Nephron progenitor cell (in vitro differentiated cells): ENCODE measurements at places on chromosomes 5 and 9.

- no peak for DNase-seq
These were observed 8.3 kb upstream of the PTAR1 start for GRCh38 chr9:69768101-69768500.

DNA sequence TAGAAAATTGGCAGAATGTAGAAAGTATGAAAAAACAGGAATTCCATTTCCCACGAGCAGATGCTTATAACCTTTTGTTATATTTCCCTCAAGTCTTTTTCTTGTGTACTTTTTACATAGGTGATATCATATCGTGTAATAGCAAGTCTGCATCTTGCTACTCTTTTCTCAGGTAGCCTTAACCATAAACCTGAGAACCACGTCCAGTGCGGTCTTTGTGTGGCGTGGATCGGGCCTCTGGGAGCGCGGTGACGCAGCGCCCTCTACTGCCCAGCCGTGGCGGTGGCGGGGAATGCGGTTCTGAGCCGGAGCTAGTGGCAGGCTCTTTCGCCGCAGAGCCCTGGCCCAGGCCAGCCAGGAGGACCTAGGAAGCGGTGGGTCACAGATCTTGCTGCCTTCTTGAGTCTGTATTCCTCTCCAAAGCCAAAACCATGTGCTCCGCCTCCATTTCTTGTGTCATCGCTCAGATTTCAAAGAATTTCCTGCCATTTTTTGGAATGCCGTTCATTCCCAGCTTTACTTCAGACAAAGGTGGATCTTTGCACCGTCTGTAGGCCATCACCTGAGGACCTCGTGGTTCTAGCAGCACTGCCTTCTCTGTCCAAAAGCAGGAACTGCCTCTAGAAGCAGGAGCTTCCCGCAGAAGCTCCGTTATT, 71.9 kb downstream of the MVB12B start:
- peak; percentile 91 for DNase-seq

- DNase-seq = no peak
These were observed 86.3 kb downstream of the MYO10 start for GRCh38 chr5:16849775-16850174.

DNA sequence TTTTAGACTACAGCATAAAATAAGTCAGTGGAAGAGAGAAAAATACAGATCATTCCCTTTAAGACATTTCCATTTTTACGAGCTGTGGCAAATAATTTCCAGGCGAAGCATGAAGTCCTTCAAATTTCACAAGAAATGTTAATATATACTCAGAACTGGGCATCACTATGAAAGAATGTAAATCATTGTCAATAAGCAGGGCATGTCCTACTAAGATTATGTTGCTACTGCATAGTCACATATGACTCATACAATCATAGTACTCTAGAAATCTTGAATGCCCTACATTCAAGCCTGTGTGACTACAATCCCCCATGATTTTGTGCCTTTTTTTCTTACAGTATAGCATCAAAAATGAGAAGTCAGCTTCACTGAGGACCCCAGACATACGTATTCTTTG, 485.2 kb upstream of the FTMT start:
- DNase-seq = no peak

DNA sequence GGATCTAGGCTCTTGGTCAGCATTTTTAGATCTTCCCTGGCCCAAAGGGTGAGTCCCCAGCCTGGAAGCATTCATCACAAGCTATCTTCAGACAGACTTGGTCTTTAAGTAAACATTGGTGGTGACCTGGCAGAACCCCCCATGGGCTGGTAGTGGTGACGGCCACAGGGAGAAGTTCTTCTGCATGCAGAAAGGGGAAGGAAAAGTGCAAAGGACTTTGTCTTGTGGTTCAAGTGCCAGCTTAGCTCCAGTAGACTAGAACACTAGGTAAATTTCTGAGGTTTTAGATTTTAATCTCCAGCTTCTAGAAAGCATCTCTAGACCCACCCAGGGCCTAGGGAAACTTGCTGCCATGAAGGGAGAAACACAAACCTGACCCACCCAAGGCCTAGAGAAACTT, 584.0 kb downstream of the CHSY3 start:
- no peak for DNase-seq

DNA sequence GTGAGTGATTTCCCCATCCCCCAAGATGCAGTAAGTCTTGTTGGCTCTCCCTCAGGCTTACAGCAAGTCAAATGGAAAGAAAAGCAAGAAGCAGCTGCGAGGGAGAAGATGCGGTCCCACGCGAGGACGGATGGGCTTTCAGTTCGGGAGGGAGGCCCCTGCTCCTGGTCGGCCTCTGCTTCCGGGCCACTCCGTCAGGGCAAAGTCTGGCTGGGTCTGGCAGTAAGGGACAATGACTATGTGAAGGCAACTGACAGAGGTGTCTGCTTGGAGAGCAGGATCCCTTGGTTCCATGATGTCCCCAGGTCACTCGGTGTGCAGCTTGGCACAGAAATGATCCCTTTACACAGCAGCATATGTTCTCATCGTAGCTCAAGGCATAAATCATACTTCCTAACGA, 146.7 kb downstream of the HSPA4 start:
- no peak for DNase-seq

- peak; percentile 56 for DNase-seq
These were observed 214.3 kb downstream of the GNA14 start for GRCh38 chr9:77433675-77434445.

GRCh38 chr5:95673081-95673480, 9.7 kb downstream of the SPATA9 start:
- DNase-seq = no peak

GRCh38 chr5:93076096-93076495, 504.9 kb downstream of the NR2F1-AS1 start:
- no peak for DNase-seq

- no peak for DNase-seq
These were observed 57.5 kb upstream of the HTR1A start for GRCh38 chr5:64019746-64020145.

DNA sequence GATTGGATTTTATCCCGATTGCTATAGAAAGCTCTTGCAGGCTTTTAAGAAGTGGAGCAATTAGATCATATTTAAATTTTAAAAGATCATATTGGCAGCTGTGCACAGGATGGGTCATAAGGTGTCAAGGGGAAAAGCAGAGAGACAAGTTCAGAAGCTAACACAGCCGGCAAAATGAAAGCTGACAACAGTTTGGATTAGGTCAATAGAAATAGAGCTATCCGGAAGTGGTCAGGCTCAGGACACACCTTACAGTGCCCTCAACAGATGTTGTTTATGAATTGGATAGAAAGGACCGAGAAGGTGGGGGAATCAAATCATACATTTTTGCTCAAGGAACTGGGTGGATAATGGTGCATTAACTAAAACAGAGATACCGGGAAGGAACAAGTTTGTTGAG, 46.3 kb upstream of the MARCHF11 start:
- no peak for DNase-seq

DNA sequence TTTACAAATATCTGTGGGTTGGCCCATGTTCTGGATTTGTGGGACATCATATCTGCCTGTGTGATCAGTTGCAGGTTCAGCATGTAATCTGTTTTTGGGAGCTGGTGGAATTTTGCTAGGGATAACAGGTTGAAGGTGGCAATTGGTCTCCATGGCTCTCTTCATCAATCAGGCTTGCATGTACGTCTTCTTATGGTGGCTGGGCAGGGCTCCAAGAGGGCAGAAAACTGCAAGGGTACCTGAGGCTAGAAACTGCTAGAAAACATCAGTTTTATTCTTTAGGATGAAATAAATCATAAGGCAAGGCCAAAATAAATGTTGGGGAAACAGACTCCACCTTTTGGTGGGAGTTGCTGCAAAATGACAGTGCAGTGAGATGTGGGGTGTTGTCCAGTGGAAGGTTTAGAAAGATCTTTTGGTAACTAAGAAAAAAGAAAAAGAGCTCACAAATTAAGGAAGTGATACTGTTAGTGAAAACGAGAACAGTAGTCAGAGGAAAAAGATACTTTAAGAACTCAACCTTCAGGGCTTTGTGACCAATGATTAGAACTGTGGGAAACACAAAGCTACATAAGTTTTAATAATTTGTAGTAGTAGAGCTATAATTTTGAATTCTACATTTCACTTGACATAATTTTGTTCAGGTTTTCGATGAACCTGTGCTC, 300.7 kb upstream of the IZUMO3 start:
- no peak for DNase-seq

DNA sequence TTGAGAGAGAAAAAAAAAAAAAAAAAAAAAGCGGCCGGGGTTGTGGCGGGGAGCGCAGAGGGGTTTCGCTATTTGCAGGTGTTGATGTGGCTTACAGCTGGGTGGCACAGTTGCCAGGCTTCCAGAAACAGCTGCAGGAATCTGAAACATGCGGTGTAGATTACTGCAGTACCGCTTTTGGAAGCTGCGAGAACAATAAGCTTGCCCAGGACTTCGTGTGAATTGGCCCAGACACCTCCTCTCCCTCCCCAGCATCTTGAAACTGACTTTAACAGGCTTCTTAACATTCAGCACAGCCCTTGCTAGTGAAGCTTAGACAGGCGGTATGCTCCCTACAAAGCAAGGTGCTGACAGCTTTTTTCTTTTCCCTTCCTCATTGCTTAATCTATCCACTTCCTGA, 104.0 kb downstream of the ATP10B start:
- no peak for DNase-seq

DNA sequence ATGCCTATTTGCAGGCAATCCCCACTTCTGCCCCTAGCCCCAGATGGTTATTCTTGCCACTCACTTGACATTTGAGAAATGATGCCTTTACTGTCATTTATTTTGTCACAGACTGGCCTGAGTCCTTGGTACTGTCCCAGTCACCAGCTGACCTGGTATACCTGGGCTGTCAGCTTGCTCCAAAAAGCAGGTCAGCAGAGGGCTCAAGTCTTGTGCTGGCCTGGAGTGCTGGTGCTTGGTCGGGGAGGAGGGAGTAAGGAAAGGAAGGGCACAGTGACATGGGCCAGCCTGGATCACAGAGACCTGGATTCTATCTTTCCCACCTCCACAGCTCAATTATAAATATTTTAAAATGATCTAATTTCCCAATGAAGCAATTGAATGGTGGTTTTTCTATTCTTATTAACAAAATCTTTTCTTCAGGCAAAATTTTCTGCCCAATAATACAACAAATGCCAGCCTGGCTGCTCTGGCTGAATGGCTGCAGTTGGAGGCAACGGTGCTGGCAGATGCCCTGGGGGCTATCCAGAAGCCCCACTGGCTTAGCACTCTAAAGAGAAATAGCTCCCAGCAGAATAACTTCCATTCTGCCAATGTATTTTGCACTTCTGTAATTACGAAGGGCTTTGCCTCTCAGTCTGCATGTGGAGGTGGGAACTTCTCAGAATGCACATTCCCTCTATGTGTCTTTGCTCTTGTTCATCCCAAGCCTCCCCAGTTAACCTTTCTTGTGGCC, 160.6 kb downstream of the GADD45G start:
- no peak for DNase-seq

- DNase-seq = no peak
These were observed 24.3 kb upstream of the PLIN2 start for GRCh38 chr9:19151425-19152159.

GRCh38 chr9:33458444-33458843, 11.1 kb upstream of the AQP3 start:
- no peak for DNase-seq
